ENCODE measurements at places on chromosomes 5 and 9. TPM values are rescaled to one million over a fixed set of nuclear protein-coding genes. Genes with fewer than 3 reads are reported as not detected.

DNA sequence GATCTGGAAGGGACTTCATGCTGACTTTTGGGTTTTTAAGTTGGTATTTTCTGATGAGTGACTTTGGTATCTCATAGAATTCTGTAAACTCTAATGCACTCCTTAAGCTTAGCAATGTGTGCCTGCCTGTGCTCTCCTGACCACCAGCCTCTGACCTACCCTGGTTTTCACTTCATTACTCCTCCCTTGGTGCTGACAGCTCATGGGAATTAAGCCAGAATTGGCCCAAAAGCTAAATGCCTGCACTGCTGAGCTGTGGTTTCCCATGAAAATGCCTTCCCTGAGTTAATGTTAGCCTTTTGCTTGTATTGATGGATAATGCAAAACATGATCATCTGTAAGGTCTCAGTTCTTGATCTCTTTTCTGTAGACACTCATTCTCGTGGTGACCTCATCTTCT lies 308.0 kb downstream of the DOCK8 start:
- no peak for DNase-seq

The BNC2 gene
- 0.12 TPM for total RNA-seq

DNA sequence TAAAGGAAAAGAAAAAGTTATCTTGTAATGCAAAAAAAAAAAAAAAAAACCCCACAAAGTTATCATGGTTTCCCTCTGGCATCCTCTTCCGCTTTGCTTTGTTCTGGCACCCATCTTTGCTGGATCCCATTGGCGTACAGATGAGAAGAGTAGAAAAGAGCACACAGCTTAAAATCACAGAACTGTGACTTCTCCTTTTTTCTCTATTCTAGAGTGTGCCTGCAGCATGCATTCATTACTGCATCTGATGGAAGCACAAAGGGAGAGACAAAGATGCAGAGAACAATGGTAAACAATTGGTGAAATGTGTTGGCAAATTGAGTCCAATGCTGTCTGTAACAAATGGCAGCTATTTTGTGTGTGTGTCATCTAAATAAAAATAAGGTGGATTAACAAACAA lies 440.8 kb upstream of the PIK3R1 start:
- no peak for DNase-seq

- no peak for DNase-seq
Measured at GRCh38 chr5:95533761-95534160, 21.0 kb downstream of the SKIC3 start.

The MEIKIN gene
- total RNA-seq = not detected
